ENCODE measurements at places on chromosomes 3 and 15. TPM values are rescaled to one million over a fixed set of nuclear protein-coding genes. Genes with fewer than 3 reads are reported as not detected.
A peak's percentile ranks its signal among the peaks of the same experiment; 100 is the strongest.

- H3K4me1 ChIP-seq: peaks cover 17% of the 10 kb centered on the region
- H3K36me3 ChIP-seq: no peaks in the 10 kb centered on the region
- no peak for DNase-seq
- no peak overlapping the region for H3K27ac ChIP-seq
These were observed 4.0 kb downstream of the GNB4 start for GRCh38 chr3:179447251-179447650.

PROK2 gene
- total RNA-seq: 0.83 TPM

GRCh38 chr3:48112813-48113212 is 75.4 kb downstream of the CDC25A start:
- H3K27ac ChIP-seq: no peak overlapping the region
- no peak for DNase-seq
- no peak overlapping the region for H3K4me3 ChIP-seq
- H3K27me3 ChIP-seq: no peaks in the 10 kb centered on the region
- no peaks in the 10 kb centered on the region for H3K4me1 ChIP-seq

SHC4 gene
- total RNA-seq: 0.50 TPM

DNA sequence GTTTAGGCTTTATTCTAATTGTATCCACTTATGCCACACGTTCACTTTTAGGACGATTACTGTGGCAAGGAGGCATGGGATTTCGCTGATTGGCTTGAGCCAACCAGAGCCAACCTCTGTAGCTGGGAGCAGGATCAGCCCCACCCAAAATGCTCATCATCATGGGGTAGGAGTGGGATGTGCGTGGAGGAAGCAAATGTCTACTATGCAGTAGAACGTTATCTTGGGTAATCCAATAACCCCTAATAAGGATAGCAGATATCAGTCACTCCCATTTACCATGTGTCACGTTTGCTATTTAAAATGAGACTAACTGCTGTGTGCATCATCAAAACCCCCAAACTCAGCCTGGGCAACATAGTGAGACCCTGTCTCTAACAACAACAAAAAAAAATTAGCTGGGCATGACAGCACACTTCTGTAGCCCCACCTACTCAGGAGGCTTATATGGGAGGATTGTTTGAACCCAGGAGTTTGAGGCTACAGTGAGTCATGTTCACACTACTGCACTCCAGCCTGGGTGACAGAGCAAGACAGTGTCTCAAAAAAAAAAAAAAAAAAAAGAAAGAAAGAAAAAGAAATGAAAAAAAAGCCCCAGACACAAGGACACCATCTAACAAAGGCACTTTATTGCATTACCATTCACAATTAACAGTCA is 17.8 kb upstream of the ITGB5 start:
- no peak overlapping the region for H3K27ac ChIP-seq
- no peak overlapping the region for H3K4me3 ChIP-seq
- no peaks in the 10 kb centered on the region for H3K27me3 ChIP-seq
- peaks cover 4% of the 10 kb centered on the region for H3K4me1 ChIP-seq

LRRN1 gene
- total RNA-seq: 0.47 TPM

DNA sequence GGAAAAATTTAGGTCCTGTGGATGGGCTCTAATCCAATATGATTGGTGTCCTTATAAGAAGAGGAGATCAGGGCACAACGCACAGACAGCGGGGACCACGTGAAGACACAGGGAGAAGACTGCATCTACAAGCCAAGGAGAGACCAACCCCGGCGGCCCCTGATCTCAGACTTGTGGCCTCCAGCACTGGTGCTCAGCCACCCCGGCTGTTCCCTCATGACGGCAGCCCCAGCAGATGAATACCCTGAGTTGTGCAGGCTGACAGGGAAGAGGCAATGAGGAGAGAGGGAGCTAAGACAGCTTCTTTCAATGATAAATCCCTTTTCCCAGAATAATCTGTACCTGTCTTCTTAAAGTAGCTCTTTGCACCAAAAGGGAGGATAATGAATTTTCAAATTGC is 33.3 kb upstream of the CGNL1 start:
- H3K27me3 ChIP-seq: no peaks in the 10 kb centered on the region
- no peaks in the 10 kb centered on the region for H3K4me1 ChIP-seq
- no peak overlapping the region for H3K27ac ChIP-seq

GRCh38 chr3:188097791-188098190 is 56.2 kb upstream of the LPP start:
- no peaks in the 10 kb centered on the region for H3K27me3 ChIP-seq
- H3K4me3 ChIP-seq: no peak overlapping the region
- no peaks in the 10 kb centered on the region for H3K36me3 ChIP-seq
- no peak for DNase-seq
- no peak overlapping the region for H3K27ac ChIP-seq
- H3K4me1 ChIP-seq: no peaks in the 10 kb centered on the region

DNA sequence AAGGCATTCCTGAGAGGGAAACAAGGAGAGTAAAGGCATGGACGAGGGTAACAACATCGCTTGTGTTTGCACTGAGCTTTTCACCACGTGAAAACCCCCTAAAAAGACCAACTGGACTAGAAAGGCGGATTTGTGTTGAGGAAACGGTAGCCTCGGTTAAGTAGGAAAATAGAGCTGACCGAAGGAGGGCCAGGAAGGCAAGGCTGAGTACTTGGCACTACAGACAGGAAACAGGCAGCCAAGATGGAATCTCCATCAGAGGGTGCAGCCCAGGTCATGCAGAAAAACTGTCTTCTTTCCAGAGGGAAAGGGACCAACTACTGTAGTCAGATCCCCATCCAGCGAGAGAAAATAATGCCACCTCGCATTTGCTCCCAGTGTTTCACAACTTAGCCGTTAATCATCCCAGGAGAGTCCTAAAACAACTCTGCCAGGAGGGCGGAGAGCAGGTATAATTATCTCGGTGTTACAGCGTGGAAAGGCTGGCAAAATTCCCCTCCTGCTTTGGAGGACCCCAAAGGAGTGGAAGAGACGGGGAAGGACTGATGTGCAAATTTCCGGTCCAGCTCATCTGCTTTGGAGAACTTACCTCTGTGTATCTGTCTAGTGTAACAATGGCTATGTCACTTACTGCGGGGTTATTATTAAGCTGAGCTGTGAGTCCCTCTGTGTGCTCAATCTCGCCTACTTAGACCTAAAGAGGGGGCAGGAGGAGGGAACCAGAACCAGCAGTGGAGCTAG is 77.2 kb downstream of the MYO1E start:
- H3K27me3 ChIP-seq: no peaks in the 10 kb centered on the region
- H3K27ac ChIP-seq: peak overlapping the region; percentile 74
- H3K4me3 ChIP-seq: no peak overlapping the region
- DNase-seq: no peak
- H3K4me1 ChIP-seq: peaks cover 73% of the 10 kb centered on the region

RASGRP1 gene
- 9.2 TPM for total RNA-seq

DNA sequence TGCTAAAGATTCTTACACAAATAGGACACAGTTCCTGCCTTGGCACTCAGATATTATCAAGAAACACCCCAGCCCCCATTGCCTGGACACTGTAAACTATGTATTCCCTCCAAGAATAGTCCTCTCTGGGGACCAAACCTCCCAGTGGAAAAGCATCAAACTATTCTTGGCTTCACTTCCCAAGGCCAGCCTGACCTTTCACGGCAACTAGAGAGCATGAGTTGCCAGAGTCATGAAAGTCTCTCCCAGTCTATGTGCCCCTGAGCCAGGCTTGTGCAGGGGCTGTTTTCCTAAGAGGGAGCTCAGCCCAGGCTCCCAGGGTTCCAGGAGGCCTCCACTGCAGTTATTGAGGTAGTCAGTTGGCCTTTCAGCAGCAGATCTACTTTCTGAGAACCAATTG is 251.9 kb upstream of the TGFBR2 start:
- no peak for DNase-seq
- peaks cover 69% of the 10 kb centered on the region for H3K4me1 ChIP-seq
- no peak overlapping the region for H3K4me3 ChIP-seq
- H3K27me3 ChIP-seq: no peaks in the 10 kb centered on the region
- H3K36me3 ChIP-seq: no peaks in the 10 kb centered on the region

DNA sequence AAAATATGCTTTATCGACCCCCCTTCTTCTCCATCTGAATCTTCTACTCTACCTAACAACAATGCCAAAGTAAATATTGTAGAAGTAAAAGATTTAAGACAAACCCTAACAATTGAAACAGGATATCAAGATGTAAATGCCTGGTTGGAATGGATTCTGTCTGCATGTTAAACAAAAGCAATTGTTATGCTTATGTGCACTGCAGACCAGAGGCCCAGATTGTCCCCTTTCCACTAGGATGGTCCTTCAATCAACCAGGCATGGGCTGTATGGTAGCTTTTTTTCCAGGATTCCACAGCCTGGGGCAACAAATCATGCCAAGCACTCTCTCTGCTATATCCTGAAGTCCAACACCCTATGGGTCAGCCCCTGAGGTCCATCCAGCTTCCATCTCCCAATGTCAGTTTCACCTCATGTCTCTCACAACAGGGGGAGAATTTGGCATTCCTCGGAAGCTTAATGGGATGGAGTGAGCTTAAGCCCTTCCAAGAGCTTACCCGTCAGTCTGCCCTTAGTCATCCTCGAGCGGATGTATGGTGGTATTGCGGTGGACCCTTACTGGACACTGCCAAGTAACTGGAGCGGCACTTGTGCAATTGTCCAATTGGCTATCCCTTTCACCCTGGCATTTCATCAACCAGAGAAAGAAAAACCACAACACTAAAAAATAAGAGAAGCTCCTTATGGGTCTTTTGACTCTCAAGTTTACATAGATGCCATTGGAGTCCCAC is 36.2 kb downstream of the ZNF589 start:
- no peak overlapping the region for H3K4me3 ChIP-seq
- H3K27ac ChIP-seq: no peak overlapping the region
- no peaks in the 10 kb centered on the region for H3K27me3 ChIP-seq
- no peak for DNase-seq
- H3K36me3 ChIP-seq: no peaks in the 10 kb centered on the region

MLF1 gene
- 1.9 TPM for total RNA-seq

- H3K36me3 ChIP-seq: no peaks in the 10 kb centered on the region
- no peak overlapping the region for H3K4me3 ChIP-seq
- H3K27ac ChIP-seq: no peak overlapping the region
- no peaks in the 10 kb centered on the region for H3K4me1 ChIP-seq
These were observed 50.4 kb upstream of the SYN2 start for GRCh38 chr3:11953778-11954177.

- H3K27ac ChIP-seq: no peak within 1 kb of the TSS
- no peaks in the 10 kb centered on the region for H3K27me3 ChIP-seq
- H3K4me3 ChIP-seq: peak within 1 kb of the TSS; percentile 16
- no peak for DNase-seq
- no peaks in the 10 kb centered on the region for H3K4me1 ChIP-seq
- no peaks in the 10 kb centered on the region for H3K36me3 ChIP-seq
These were observed at the start of gene NRG4 for GRCh38 chr15:76011627-76012551. TSS of gene NRG4 (minus strand) at chr15:76012424. CDS start at chr15:76011230, 1,194 bp downstream.

GRCh38 chr15:50452927-50453326 is 28.7 kb downstream of the USP8 start:
- H3K36me3 ChIP-seq: peaks cover 96% of the 10 kb centered on the region
- H3K27me3 ChIP-seq: no peaks in the 10 kb centered on the region
- H3K27ac ChIP-seq: no peak overlapping the region

- peaks cover 7% of the 10 kb centered on the region for H3K4me1 ChIP-seq
- H3K36me3 ChIP-seq: no peaks in the 10 kb centered on the region
- no peak overlapping the region for H3K27ac ChIP-seq
These were observed 110.5 kb upstream of the GAP43 start for GRCh38 chr3:115512565-115513415.

DNA sequence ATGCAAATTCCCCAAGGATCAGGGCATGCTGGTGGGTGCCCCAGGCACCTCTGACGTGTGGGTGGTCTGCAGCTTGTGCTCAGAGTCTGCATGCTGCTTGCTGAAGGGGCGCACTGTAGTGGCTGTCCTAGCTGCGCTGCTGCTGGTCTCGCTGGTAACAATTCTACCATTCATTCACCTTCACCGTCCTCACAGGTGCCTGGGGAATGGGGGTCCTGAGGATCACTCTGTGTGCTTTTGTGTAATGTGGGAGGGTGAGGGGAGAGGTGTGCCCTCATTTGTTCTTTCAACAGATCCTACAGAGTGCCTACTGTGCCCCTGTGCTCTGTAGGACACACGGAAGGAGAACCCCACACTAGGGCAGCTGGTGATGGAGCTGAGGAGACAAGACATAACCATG is 2.1 kb upstream of the ITGA11 start:
- DNase-seq: no peak
- H3K27ac ChIP-seq: no peak overlapping the region
- H3K36me3 ChIP-seq: no peaks in the 10 kb centered on the region
- H3K4me1 ChIP-seq: peaks cover 20% of the 10 kb centered on the region
- no peak overlapping the region for H3K4me3 ChIP-seq

DNA sequence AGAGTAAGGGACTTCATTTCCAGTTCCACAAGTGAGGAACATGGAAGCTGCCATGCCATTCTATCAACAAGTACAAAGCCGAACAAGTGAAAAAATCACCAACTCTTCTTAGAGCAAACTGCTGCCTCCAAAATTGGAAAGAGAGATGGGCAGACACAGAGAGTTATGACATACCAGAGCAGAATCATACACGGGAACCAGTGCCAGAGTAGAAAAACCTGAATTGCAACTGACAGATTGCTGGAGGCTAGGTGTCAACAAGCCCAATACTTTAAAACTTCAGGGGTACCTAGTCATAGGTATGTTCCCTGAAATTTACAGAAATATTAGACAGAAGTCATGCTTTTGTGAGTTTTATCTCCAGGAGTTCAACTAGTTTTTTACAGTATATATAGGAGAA is 62.0 kb downstream of the TTBK2 start:
- no peak overlapping the region for H3K27ac ChIP-seq
- no peak overlapping the region for H3K4me3 ChIP-seq
- no peaks in the 10 kb centered on the region for H3K27me3 ChIP-seq
- H3K4me1 ChIP-seq: peaks cover 29% of the 10 kb centered on the region
- H3K36me3 ChIP-seq: no peaks in the 10 kb centered on the region

GRCh38 chr15:69718916-69719315 is 266.3 kb downstream of the RPLP1 start:
- no peak overlapping the region for H3K4me3 ChIP-seq
- no peaks in the 10 kb centered on the region for H3K27me3 ChIP-seq
- no peak for DNase-seq
- H3K36me3 ChIP-seq: no peaks in the 10 kb centered on the region
- peak overlapping the region; percentile 54 for H3K27ac ChIP-seq
- H3K4me1 ChIP-seq: peaks cover 22% of the 10 kb centered on the region

DNA sequence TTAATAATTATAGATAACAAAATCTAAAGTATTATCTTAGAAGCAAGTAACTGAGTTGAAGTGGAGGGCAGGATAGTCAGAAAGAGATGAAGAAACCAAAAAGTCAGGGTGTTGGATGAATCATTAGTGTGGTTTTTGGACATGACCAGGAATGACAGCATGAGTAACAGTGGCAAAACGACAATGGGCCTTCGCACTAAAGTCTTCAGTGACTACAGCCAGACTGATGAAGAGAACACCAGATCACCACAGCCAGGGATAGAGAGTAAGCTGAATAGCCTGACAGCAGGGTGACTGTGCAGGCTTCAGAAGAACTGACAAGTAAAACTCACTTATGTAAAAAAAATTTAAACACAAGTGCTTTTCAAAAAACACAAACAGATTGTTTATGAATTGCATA is 96.0 kb upstream of the MELTF start:
- H3K27ac ChIP-seq: no peak overlapping the region
- no peaks in the 10 kb centered on the region for H3K4me1 ChIP-seq
- H3K4me3 ChIP-seq: no peak overlapping the region
- peaks cover 10% of the 10 kb centered on the region for H3K36me3 ChIP-seq
- no peaks in the 10 kb centered on the region for H3K27me3 ChIP-seq
- no peak for DNase-seq

- peaks cover 3% of the 10 kb centered on the region for H3K4me1 ChIP-seq
- DNase-seq: no peak
- H3K27me3 ChIP-seq: no peaks in the 10 kb centered on the region
- H3K4me3 ChIP-seq: no peak overlapping the region
These were observed 6.4 kb downstream of the WDR73 start for GRCh38 chr15:84647726-84648125.

RETNLB gene
- not detected for total RNA-seq

SLC22A14 gene
- total RNA-seq: not detected

GRCh38 chr3:173745952-173746682 is 348.6 kb downstream of the NLGN1 start:
- no peaks in the 10 kb centered on the region for H3K27me3 ChIP-seq
- DNase-seq: no peak
- H3K36me3 ChIP-seq: no peaks in the 10 kb centered on the region
- no peak overlapping the region for H3K4me3 ChIP-seq
- no peak overlapping the region for H3K27ac ChIP-seq

CIB2 gene
- total RNA-seq: 11.8 TPM
